Activated naive CD8-positive, alpha-beta T cell treated with anti-CD3 and anti-CD28 coated beads for 36 hours (primary cell): ENCODE measurements at places on chromosomes 16 and 17. TPM values are rescaled to one million over a fixed set of nuclear protein-coding genes. Genes with fewer than 3 reads are reported as not detected.
A peak's percentile ranks its signal among the peaks of the same experiment; 100 is the strongest.

DNA sequence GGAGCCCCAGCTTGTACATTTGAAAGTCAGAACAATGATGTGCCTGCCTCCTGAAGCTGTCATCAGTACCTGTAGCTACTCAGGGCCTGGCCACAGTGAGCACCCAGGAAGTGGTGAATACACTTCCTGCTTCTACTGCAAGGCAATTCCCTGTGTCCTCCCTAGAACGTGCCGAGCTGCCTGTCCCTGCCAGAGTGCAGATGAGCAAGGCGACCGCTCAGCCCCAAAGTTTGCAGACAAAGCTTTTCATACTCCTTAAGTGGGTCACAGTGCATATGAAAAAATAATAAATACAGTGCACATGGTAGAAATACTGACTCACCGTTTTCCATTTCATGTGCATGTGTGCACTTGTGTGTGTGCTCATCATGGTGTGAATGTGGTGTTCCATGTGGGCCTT, 77.3 kb downstream of the MPRIP start:
- H3K4me3 ChIP-seq = no peak overlapping the region
- H3K27me3 ChIP-seq = no peaks in the 10 kb centered on the region
- DNase-seq = peak; percentile 61
- no peaks in the 10 kb centered on the region for H3K36me3 ChIP-seq

DNA sequence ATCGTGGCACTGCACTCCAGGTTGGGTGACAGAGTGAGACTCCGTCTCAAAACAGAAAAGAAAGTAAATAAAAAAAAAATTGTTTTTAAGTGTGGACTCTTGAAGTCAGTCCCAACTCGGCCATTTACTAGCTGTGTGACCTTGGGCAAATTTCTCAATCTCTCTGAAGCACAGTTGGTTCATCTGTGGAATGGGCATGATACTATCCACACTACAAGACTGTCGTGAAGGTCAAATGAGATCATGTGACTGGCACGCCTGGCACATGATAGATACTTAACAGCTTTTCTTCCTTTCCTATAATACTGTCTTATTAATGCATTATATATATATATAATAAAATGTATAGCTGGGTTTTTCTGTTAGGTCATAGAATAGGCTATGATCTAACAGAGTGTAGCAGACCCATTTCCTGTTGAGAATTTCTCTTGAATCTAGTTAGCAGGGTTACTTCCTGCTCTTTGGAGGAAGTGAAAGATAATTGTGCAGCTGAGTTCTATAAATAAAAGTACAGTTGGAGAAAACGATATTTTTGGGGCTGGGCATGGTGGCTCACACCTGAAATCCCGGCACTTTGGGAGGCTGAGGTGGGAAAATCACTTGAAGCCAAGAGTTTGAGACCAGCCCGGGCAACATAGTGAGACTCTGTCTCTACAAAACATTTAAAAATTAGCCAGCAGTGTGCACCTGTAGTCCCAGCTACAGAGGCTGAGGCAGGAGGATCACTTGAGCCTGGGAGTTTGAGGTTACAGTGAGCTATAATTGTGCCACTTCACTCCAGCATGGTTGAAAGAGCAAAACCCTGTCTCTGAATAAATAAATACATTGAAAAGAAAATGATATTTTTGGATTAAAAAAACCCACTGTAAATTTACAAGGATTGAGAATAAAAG, 7.3 kb downstream of the MILR1 start:
- peaks cover 3% of the 10 kb centered on the region for H3K36me3 ChIP-seq
- no peaks in the 10 kb centered on the region for H3K27me3 ChIP-seq
- no peak overlapping the region for H3K4me3 ChIP-seq
- H3K27ac ChIP-seq = peak overlapping the region; percentile 29
- no peak for DNase-seq

DNA sequence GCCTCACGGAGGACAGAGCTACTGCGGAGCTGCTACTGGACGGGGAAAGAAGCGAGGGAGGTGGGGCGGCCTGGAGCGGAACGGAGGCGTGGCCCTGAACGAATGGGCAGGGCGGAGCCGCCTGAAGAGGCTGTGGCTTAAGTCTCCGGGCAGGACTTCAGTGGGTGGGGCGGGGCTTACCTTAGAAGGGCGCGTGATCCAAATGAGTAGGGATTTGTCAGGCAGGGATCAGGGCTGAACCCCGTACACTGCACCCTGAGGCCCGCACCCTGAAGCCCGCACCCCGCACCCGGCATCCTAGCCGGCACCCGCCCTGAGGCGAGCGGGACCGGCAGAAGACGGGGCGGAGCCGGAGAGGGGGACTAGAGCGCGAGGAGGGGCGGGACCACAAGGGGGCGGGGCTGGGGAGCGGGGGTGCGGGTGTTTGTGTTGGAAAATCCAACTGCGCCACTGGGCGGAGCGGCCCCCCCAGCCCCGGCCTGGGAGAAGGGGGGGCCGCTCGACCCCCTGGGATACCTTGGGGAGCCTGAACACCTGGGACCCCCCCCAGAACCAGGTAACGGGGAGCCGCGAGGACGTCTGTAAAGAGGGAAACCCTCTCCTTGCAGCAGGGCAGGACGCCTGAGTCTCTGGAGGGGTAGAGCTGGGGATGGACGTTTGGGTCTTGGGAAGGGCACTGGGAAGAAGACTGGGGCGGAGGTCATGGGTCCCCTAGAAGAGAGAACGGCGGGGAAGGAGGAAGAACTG, at the start of gene KDM6B:
Gene KDM6B, plus strand, starts transcription at position 423 of the 747 bp plus-strand sequence. CDS start 11,338 bp downstream, outside the sequence.
- H3K27me3 ChIP-seq = no peaks in the 10 kb centered on the region
- peaks cover 34% of the 10 kb centered on the region for H3K4me1 ChIP-seq
- peak; percentile 88 for DNase-seq
- H3K27ac ChIP-seq = peak within 1 kb of the TSS; percentile 92

The FOXK2 gene
- total RNA-seq = 67.2 TPM

GRCh38 chr16:22928882-22929435, 115.0 kb downstream of the HS3ST2 start:
- no peak overlapping the region for H3K27ac ChIP-seq
- H3K4me3 ChIP-seq = no peak overlapping the region
- H3K4me1 ChIP-seq = no peaks in the 10 kb centered on the region

DNA sequence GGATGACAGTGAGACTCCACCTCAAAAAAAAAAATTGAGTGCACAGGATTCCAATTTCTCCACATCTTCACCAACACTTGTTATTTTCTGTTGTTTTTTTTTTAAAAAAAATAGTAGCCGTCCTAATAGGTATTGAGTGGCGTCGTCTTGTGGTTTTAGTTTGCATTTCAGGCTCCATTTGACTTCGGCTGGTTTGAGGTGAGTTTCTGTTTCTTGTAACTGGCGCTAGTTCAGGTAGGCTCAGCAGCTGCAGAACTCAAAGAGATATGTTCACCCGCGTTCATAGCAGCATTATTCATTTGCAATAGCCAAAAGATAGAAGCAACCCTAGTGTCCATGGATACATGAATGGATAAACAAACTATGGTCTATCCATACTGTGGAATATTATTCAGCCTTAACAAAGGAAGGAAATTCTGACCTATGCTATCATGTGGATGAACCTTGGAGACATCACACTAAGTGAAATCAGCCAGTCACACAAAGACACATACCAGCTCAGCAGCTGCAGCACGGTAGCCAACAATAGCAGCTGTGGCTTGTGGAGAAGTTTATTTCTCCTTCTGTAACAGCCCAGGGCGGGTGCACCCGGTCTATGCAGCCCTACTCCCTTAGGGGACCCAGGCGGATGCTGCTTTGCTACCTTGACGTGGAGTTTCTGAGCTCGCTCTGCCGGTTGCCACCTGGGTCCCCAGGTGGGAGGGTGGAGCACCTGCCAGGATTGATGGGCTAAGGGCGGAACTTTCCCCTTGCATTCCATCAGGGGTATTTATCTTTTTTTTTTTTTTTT, 44.9 kb downstream of the TMEM235 start:
- no peaks in the 10 kb centered on the region for H3K36me3 ChIP-seq
- peaks cover 17% of the 10 kb centered on the region for H3K4me1 ChIP-seq
- H3K27ac ChIP-seq = peak overlapping the region; percentile 58
- no peaks in the 10 kb centered on the region for H3K27me3 ChIP-seq
- no peak overlapping the region for H3K4me3 ChIP-seq

The ANKS4B gene
- total RNA-seq = not detected

The BCO1 gene
- total RNA-seq = not detected

- peak overlapping the region; percentile 16 for H3K27ac ChIP-seq
- no peaks in the 10 kb centered on the region for H3K27me3 ChIP-seq
- peak; percentile 66 for DNase-seq
- H3K4me1 ChIP-seq = peaks cover 17% of the 10 kb centered on the region
- peak overlapping the region; percentile 8 for H3K4me3 ChIP-seq
Measured at GRCh38 chr17:75412455-75413317, 7.2 kb upstream of the GRB2 start.

DNA sequence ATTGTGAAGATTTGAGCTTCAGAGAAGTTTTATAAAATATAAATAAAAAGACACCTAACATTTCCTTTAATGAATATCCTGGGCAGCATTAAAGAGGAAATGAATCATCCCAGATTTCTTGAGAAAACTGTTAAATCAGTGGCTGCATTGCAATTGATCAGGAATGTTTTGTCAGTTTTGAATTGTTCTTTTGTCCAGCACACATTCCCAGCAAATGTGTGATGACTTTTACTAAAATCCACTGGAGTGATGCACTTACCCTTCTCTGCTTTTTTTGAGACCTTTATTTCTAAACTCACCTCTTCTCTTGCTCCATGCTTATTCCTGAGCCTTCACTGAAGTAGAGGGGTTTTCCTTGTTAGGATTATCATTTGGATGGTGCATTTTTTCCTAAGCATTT, 1307.2 kb downstream of the CDH8 start:
- no peaks in the 10 kb centered on the region for H3K36me3 ChIP-seq
- no peaks in the 10 kb centered on the region for H3K27me3 ChIP-seq
- no peak for DNase-seq
- H3K27ac ChIP-seq = no peak overlapping the region
- no peaks in the 10 kb centered on the region for H3K4me1 ChIP-seq

- peaks cover 33% of the 10 kb centered on the region for H3K4me1 ChIP-seq
- no peaks in the 10 kb centered on the region for H3K27me3 ChIP-seq
Measured at GRCh38 chr17:4901648-4902344, 1.1 kb downstream of the CHRNE start.

- no peak for DNase-seq
- H3K27me3 ChIP-seq = no peaks in the 10 kb centered on the region
- H3K27ac ChIP-seq = no peak overlapping the region
- peaks cover 46% of the 10 kb centered on the region for H3K4me1 ChIP-seq
- peaks cover 11% of the 10 kb centered on the region for H3K36me3 ChIP-seq
Measured at GRCh38 chr16:84521497-84521770, 17.0 kb upstream of the MEAK7 start.

DNA sequence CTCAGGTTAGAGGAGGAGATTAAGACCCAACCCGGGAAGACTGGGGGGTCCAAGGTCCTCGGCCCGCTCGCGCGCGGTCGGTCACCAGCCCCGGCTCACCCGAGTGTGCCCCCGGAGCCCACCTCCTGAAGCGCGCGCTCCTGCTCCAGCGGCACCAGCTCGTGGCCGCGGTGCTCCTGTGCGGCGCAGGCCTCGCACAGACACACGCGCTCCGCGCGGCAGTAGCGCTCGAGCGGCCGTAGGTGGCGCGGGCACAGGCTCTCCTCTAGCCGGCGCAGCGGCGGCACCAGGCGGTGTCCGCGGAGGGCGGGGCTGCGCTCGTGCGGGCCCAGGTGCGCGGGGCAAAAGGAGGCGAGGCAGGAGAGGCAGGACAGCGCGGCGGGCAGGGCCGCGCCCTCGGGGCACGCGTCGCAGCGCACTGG, 618 bp downstream of the TRIM47 start:
- H3K4me3 ChIP-seq = peak overlapping the region; percentile 82
- peak; percentile 83 for DNase-seq
- H3K27me3 ChIP-seq = peaks cover 5% of the 10 kb centered on the region
- peaks cover 5% of the 10 kb centered on the region for H3K36me3 ChIP-seq
- peaks cover 27% of the 10 kb centered on the region for H3K4me1 ChIP-seq
- peak overlapping the region; percentile 71 for H3K27ac ChIP-seq

DNA sequence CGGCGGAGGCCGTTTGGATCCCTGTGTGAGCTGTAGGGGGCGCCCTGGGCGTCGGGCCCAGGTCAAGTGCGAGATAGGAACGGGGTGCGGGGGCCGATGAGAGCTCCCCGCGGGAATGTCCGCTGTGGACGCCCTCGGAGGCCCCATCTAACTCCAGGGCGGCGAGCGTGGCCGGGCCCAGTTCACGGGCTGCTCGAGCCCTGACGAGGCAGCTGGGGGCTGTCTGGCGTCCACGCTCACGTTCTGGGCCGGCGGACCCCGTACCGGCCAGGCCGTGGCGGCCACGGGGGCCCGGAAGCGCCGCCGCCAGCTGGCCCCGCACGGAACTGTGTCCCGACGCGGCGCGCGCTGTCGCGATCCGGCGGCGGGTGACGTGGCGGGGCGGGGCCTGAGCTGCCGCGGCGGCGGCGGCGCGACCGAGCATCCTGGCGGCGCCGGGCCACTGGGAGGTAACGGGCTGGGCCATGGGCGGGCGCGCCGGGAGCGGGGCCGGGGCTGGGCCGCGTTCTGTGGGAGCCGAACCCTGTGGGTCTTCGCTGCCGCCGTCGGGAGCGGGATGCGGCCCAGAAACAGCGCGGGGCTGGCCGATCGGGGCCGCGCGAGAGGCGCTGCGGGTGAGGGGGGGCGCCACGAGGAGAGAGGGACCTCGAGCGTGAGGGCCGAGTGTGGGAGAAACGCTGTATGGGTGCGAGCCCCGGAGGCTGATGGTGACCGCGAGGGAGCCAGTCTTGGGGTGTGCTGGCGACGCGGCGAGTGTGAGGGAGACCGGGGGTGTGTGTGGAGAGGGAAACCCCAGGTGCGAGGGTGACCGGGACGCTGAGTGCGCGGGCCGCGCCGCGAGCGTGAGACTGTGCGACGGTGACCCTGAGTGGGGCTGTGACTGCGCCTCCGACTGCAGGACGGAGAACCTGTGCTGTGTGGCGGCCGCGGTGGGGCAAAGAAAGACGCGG, at the start of gene SLC7A6:
Gene SLC7A6, plus strand, starts transcription at position 399 of the 950 bp plus-strand sequence. CDS start 10,201 bp downstream, outside the sequence.
- peaks cover 27% of the 10 kb centered on the region for H3K36me3 ChIP-seq
- H3K27ac ChIP-seq = peak within 1 kb of the TSS; percentile 95
- peak within 1 kb of the TSS; percentile 91 for H3K4me3 ChIP-seq
- peak; percentile 90 for DNase-seq

The GJC1 gene
- 6.9 TPM for total RNA-seq

DNA sequence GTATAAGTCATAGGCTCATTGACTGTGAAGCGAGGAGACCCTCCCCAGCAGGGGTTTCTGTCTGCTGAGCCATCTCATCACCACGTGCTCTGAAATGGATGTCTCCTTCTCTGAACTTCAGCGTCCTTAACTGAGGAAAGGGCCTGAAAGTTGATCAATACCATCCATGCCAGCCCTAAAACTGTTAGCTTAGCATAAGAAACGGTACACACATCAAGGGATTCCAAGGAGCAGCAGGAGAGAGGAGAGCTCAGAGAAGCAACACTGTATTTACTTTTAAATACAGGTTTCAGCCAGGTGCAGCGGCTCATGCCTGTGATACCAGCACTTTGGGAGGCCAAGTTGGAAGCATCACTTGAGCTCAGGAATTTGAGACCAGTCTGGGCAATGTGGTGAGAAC, 248.9 kb upstream of the TNRC6C start:
- no peaks in the 10 kb centered on the region for H3K36me3 ChIP-seq
- DNase-seq = no peak
- no peak overlapping the region for H3K4me3 ChIP-seq
- no peak overlapping the region for H3K27ac ChIP-seq
- H3K27me3 ChIP-seq = no peaks in the 10 kb centered on the region

- H3K4me3 ChIP-seq = no peak overlapping the region
- peaks cover 16% of the 10 kb centered on the region for H3K4me1 ChIP-seq
- no peaks in the 10 kb centered on the region for H3K36me3 ChIP-seq
- no peak overlapping the region for H3K27ac ChIP-seq
Measured at GRCh38 chr17:42413464-42414040, 9.5 kb downstream of the CAVIN1 start.

The ZNF18 gene
- 7.7 TPM for total RNA-seq

- no peak overlapping the region for H3K4me3 ChIP-seq
- no peaks in the 10 kb centered on the region for H3K27me3 ChIP-seq
- peak; percentile 58 for DNase-seq
- peaks cover 54% of the 10 kb centered on the region for H3K4me1 ChIP-seq
Measured at GRCh38 chr17:35890774-35891155, 10.6 kb upstream of the CCL5 start.
